NCI-H2081 treated with DMSO at 0.1 percent for 48 hours (cell line): ENCODE measurements at places on chromosomes 5 and 9.

DNA sequence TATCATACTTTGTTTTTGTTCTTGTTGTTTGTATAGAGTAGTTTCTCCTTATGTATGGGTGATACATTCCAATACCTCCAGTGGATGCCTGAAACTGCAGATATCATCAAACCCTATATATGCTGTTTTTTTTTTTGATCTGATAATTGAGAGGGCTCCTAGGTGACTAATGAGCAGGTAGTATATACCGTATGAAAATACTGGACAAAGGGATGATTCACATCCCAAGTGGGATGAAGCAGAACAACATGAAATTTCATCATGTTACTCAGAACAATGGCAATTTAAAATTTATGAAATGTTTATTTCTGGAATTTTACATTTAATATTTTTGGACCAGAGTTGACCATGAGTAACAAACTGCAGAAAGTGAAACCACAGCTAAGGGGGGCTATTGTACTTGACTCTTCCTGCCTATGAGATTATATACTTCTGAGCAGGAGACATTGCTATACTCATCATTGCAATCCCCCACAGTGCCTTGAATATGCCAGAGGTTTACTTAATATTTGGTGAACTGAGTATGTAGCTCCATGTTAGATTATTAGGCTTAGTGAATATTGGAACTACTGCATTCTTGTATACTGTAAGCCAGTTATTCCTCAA lies 258.7 kb upstream of the FBXL7 start:
- DNase-seq, result no peak

DNA sequence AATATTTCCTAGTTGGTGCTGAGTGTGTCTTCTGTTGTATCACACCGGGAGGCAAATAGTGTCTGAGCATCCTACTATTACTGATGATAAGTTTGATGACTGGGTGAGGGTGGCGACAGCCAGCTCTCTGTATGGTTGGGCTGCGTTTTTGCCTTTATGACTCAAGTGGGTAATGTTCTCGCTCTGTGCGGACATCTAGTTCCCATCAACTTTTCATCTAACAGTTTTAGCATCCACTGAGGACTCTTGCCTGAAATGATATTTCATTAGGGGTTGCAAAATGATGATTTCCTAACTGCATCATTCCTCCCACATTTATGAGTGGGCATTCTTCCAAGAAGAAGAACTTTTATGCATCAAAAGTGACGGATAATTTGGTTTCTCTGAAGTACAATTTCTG lies 26.5 kb downstream of the HMCN2 start:
- DNase-seq, result no peak

- no peak for DNase-seq
These were observed 24.5 kb upstream of the PDZD2 start for GRCh38 chr5:31614151-31615020.

GRCh38 chr5:90472783-90473395 lies 1.7 kb downstream of the MBLAC2 start:
- no peak for DNase-seq

- no peak for DNase-seq
These were observed 44.6 kb upstream of the SEMA4D start for GRCh38 chr9:89542401-89543021.

- no peak for DNase-seq
These were observed 52.1 kb downstream of the CARTPT start for GRCh38 chr5:71771191-71771590.

GRCh38 chr5:87300744-87301143 lies 33.1 kb downstream of the RASA1 start:
- no peak for DNase-seq

DNA sequence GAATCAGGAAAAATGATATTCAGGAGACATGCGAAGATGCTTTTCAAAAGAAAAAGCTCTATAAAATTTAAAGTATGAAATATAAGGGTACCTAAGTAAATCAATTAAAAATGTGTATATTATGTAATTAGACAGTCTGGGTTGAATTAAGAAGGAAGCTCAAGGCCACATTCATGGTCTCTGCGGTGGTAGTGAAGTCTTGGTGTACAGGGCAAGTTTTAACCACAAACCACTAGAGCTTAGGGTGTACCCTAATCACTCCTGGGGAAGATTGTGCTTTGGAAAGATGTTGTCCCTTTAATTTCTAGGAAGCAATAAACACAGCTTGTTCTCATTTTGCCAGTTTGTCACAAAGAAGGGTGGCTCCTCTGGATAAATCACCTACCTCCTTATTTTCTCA lies 287.2 kb upstream of the ZNF608 start:
- DNase-seq, result no peak

DNA sequence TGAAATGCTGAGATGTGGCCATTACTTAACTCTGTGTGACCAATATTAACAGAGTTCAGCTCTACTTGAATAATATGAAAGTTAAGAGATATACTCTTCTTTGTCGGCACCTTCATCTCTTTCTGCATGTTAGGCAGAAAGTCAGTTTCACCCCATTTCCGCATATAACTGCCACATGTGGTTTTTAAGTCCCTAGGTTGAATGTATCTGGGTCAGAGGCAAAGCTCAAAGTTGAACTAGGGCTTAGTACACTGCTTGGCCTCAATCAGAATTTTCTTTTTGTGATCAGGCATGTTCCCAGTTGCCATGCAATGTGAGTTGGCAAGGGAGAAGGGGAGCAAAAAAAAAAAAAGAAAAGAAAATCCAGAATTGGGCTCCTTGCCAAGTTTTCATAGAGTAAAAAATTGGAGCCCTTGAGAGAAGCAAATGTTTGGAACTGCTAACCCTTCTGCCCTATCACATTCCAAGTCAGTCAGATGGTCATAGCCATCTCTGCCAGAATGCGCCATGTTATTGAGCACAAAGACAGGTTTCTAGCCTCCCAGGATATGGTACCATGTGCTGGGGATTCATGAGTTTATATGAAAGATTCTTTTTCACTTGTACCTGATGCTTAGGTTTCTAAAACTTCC lies 251.2 kb upstream of the RORB start:
- DNase-seq, result no peak

- no peak for DNase-seq
These were observed 107.2 kb downstream of the PDE4D start for GRCh38 chr5:59786334-59786805.

GRCh38 chr5:127077366-127077765 lies 4.1 kb upstream of the C5orf63 start:
- DNase-seq, result no peak

DNA sequence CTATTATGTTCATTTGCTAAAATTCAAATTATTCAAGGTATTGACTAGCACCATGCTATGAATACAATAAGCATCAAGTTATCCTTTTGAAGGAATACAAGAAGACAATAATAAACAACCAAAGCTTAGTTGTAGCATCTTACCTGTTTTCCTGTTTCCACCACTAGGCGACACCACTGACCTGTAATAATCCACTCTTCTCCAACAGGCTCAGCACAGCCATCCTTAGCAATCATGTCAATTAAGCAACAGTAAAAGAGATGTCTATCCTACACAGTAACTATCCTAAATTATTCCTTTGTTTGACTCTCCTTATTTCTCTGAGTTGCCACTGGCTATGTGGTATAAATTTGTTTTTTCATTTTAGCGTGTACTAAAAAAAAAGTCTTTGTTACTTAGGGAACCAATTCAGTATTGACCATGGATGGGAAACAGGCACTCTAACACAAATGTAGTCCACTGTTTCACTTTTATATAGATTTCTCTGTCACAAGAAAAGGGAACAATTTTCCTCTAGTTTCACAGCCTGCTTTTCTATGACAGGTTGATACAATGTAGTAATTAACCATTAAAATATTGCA lies 46.2 kb downstream of the PCA3 start:
- peak; percentile 66 for DNase-seq

DNA sequence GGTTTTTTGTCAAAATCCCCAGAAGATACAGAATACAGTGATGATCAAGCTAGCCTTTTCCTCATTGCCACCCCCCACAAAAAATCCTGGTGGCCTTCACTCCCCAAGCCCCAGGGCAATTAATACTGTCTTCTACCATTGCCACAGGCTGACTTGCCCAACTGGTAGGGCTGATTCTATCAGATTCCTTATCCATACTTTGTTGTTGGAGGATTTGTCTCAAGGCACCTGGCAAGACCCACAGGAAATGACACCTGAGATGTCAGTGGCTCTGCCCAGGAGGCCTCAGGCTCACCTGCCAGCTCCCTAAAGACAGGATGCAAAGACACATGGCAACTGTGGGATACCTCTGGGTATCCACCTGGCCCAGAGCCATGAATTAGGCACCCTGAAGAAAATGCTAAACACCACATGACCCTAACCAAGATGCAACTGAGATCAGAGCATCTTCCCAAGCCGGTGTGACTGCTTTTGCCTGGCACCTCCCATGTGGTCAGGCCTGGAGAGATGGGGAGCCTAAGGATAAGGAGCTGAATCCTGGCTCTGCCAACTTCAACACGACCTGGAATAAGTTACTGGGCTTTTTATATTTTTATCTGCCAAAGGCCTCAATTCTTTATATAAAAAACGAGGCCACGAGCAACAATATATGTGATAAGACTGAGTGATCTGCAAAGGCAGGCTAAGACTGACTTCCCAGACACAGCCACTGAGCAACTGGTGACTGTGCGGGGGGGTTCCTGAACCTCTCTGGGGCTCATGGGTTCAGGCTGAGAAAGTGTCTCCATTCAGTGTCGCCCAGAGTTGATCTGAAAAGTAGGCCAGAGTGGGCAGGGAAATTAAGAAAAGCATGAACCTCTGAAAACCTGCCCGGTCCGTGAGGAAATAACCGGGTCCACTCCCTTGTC lies 944 bp downstream of the ATOX1 start:
- DNase-seq, result no peak

- DNase-seq, result no peak
These were observed 21.7 kb upstream of the HOMER1 start for GRCh38 chr5:79535477-79536192.
